Gastroesophageal sphincter (tissue), 4 donors: ENCODE measurements at places on chromosomes 1 and 21.

- no peak for ATAC-seq
Measured at GRCh38 chr1:213884942-213885341, 102.8 kb upstream of the PROX1 start.

- peak; percentile 83 for ATAC-seq
Measured at GRCh38 chr21:16535102-16535422, 805.3 kb downstream of the USP25 start.

DNA sequence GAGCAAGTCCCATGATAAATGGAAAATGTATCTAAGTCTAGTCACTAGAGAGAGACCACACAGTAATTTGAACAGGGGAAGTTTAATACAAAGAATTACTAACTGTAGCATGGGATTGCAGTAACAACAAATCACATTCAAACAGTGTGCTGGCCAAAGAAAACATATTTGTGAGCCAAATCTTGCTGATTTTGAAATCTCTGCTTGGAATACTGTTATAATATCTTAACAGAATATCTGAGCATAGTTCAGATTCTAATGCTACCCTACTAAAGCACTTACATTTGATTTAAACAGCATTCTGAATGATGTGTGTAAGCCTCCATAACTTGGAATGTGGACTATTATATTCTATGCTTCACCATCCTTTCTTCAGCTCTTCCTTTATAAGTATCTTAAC lies 270.0 kb upstream of the BRINP3 start:
- ATAC-seq: no peak

DNA sequence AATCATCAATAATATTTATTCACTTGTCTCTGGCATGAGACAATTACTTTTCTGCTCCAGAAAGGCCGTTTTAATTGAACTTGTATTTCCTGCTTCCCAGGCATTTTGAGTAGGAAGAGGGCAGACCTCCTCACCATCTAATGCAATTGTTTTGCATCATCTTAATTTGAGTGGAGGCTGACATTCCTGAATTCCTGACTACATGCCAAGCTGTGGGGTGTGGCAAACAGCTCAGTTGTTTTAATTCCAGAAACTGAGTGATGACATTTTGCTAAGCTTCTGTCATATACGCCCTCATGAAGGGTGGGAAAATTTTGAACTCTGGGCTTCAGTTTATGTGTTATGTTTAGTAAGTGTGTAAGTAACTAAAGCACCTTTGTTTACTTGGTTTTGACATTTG lies 125.4 kb upstream of the USP25 start:
- ATAC-seq: no peak

DNA sequence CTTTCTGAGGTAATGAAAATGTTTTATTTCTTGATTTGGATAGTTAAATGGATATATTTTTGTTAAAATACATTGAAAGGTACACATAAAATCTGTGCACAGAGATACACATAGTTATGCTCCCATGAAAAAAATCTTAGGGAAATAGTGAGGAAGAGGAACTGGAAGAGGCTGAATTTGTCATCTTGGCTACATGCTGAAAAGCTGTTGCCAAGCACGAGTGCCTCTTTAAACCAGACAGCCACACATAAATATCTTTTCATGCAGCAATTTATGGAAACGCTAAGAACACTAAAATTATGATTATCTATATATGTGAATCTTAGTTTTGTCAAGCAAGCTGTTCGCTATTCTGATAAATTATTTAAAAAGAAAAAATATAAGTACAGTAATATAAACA lies 12.8 kb upstream of the ADAR start:
- no peak for ATAC-seq

- no peak for ATAC-seq
Measured at GRCh38 chr1:223721658-223722607, 9.6 kb downstream of the CAPN2 start.

GRCh38 chr21:25568246-25568645 lies 39.0 kb downstream of the MRPL39 start:
- peak; percentile 41 for ATAC-seq

GRCh38 chr1:3056641-3057040 lies 12.4 kb upstream of the PRDM16 start:
- no peak for ATAC-seq

- no peak for ATAC-seq
Measured at GRCh38 chr1:2300004-2300771, 72.1 kb downstream of the SKI start.

DNA sequence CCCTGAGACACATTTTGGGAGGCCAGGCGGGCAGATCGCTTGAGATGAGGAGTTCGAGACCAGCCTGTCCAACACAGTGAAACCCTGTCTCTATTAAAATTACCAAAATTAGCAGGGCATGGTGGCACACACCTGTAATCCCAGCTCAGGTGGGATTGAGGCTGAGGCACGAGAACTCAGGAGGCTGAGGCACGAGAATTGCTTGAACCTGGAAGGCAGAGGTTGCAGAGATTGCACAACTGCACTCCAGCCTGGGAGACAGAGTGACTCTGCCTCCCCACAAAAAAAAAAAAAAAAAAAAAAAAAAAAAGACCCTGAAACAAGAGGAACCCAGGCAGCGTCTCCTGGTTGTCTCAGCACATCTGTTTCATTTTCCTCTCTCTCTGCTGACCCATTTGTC lies 24.2 kb downstream of the PGM1 start:
- no peak for ATAC-seq

DNA sequence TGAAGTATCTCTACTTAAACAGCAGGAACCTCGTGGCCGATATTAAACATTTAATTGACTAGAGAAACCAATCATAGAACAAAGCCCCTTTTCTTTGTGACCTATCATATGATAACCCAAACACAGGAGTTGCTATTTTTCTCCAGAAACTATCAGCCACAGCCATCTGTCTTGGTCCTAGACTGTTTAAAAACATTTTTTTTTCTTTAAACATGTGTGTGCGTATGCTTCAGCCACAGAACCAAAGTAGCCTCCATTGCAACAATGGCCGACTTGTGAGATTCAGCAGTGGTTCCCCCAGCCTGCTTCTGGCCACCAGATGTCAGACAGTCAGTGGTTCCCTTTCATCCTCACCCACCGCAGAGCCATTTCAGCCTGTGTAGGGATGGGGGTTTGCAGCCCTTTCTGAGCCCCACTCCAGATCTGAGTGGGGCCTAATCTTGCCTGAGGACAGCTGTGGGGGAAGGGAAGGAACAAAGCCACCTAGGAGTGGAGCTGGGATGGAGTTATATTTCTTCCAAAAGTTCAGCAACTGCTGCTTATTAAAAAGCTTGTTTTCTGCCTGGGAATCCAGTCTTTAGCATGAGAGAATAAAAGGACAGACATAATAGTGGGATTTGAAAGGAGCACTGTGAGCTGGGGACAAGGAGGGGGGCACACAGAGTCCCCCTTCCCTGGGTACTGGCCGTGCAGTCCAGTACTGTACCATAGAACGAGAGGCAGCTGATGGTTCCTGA lies 11.7 kb upstream of the IGSF3 start:
- ATAC-seq: no peak

- ATAC-seq: no peak
Measured at GRCh38 chr1:224450561-224451350, 16.2 kb upstream of the WDR26 start.

DNA sequence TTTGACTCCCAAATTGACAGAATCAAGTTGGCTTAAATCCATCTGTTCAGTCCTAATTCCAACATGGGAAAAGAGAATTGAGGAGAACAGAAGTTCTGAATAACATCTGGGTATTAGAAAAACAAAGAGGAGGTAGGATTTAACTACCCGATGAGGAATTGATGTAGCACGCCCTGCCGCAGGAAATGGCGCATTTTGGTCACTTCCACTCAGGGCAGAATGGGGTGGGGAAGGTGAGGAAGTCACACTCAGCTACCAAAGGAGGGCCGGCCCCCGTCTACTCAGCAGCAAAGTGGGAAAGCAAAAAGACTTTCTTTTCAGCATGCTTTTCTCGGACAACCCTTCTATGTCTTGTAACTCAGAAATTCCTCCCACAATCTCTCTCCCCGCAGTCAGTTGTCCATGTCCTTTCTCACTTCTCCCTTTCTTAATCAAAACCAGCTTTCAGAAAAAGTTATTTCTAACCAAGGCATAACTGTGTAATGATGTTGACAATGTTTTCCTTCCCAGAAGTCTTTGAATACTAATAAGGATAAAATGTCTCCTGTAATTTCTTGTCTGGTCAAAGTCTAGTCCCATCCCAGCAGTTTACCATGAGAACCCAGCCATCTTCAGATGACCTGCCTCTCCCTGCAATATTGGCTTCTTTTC lies 60.5 kb upstream of the SIPA1L2 start:
- no peak for ATAC-seq

GRCh38 chr1:34156739-34157138 lies 8.3 kb downstream of the CSMD2 start:
- ATAC-seq: no peak

GRCh38 chr1:42681741-42682483 lies at the start of gene YBX1:
YBX1 (plus strand) TSS chr1:42682418; CDS start chr1:42682566, 148 bp downstream.
- peak; percentile 98 for ATAC-seq

DNA sequence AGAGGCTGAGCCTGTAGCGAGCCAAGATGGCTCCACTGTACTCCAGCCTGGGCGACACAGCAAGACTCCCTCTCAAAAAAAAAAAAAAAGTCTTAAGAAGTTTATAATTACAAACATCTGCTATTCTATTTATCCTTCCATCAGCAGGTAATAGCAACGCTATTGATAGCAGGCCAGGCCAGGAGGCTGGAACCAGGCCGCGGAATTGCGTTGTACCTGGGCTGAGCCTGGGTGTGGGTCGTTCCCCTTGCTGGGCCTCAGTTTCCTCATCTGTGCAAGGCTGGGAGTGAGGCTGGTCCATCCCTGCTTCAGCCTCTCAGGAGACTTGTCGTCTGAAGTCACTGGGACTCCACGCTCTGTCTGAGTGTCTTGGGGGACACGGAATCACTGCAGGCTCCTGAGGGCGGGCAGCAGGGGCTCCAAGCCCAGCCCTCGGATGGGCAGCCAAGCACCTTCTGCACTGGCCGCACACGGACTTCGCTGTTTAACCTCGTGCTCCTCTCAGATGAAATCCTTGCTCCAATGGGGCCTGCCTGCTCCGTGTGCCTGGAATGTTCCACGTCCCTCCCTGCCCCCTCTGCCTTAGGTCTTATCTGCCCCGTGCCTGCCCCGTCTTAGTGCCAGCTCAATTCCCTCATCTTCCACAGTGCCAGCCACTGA lies 103.9 kb upstream of the C1orf174 start:
- ATAC-seq: no peak

DNA sequence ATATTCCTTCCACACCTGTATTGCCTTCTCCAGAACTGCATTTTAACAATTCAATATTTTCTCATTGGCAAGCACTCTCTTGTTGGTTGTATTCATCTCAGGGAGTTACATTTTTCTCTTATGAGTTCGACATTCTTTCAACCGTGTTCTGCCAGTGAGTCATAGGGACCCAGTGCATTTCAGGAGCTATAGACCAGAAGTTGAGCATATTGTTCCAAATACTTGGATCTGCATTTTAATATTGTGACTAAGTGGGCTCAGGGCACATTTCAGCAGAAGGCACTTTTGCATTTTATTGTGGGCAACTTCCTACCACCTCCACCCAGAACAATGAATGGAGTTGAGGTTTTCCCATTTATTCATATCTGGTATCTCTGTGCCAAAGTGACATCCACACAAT lies 132.8 kb downstream of the TNFSF18 start:
- ATAC-seq: peak; percentile 83

GRCh38 chr1:88284066-88284465 lies 400.0 kb upstream of the PKN2 start:
- no peak for ATAC-seq

GRCh38 chr1:10338047-10338446 lies 60.8 kb upstream of the PGD start:
- ATAC-seq: peak; percentile 63

GRCh38 chr1:13950637-13951036 lies 250.6 kb downstream of the PRDM2 start:
- no peak for ATAC-seq

DNA sequence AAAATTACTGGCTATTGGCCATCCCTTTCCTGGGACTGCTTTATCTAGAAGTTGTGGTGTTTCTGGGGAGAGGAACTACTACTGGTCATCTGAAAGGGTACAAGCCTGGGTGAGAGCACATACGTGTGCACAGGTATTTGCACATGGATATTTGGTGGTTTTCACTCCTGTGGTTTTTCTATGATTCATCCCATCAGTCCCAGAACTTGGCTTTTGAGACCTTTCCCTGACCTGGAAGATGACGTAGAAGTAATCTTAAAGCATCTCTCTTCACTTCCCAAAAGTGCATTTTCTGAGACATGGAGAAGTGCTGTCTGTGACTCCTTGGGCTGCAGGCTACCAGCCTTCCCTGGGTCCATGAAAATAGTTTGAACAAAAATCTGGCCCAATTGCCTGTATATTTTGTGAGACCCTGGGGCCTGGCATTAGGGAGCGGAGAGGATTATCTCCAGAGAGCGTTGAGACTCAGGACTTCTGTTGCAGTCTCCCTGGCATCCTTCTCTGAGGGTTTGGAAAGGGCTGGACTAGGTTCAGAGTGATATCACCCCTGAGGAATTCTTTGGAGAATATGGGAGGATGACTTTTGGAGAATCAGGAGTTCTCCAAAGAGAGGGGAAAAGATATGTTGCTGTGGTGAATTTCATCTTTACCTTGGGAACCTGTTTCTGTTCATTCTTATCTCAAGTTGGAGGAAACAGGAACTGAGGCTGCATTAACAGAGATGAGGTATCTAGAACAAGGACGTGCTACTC lies 130.8 kb downstream of the NOS1AP start:
- no peak for ATAC-seq
